Activated T-helper 2 cell treated with anti-CD3 and anti-CD28 coated beads, Interferon-gamma antibody, Interleukin-2, Interleukin-4, amounts not matched to agents 10 μg/mL and 5 μg/mL and 100 μg/mL, durations not matched to agents 14 hours and 24 hours and 36 hours (primary cell): ENCODE measurements at places on chromosomes 4 and X. TPM values are rescaled to one million over a fixed set of nuclear protein-coding genes. Genes with fewer than 3 reads are reported as not detected.

- H3K4me1 ChIP-seq: peaks cover 11% of the 10 kb centered on the region
- H3K27me3 ChIP-seq: no peaks in the 10 kb centered on the region
- H3K27ac ChIP-seq: no peak overlapping the region
- no peaks in the 10 kb centered on the region for H3K36me3 ChIP-seq
Measured at GRCh38 chrX:49059201-49059600, 402 bp downstream of the CCDC120 start.

The RAP2C gene
- total RNA-seq: 40.1 and 42.1 TPM in 2 replicates

DNA sequence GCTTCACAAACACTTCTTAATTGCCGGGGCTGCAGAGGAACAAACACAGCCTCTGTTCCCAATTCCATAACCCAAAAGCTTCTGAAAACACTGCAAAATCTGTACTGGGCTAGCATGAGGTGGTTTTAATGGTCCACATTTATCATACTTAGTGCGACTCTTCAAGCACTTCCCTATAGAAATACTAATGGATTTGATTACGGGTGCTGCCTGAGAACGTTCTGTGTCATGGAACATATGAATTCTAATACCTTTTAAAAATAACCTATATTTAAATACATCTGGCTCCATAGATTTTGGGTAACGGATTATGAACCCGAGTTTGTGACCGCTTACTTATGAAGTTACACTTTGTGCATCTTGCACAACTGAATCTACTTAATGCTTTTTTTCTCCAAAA is 35.4 kb upstream of the STS start:
- no peaks in the 10 kb centered on the region for H3K27me3 ChIP-seq
- H3K36me3 ChIP-seq: peaks cover 7% of the 10 kb centered on the region
- DNase-seq: no peak
- no peak overlapping the region for H3K4me3 ChIP-seq

The POU3F4 gene
- total RNA-seq: not detected in 2 replicates

DNA sequence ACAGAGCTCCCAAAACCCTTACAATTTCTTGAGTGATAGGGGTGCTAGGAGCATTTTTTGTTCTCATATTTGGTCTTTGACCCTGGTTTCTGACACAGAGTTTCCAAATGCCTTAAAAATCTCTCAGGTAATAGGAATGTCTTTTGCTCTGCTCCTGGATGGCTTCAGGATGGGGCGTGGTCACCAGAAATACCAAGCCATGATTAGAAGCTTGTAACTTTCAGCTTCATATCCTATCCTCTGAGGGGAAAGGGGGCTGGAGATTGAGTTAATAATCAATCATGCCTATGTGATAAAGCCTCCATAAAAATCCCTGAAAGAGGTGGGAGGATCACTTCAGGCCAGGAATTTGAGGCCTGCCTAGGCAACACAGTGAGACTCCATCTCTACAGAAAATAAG is 34.6 kb upstream of the IL9R start:
- peaks cover 13% of the 10 kb centered on the region for H3K4me1 ChIP-seq
- peaks cover 24% of the 10 kb centered on the region for H3K27me3 ChIP-seq
- H3K27ac ChIP-seq: no peak overlapping the region
- H3K4me3 ChIP-seq: no peak overlapping the region
- no peak for DNase-seq

- H3K4me3 ChIP-seq: no peak overlapping the region
- no peak overlapping the region for H3K27ac ChIP-seq
- DNase-seq: no peak
- H3K36me3 ChIP-seq: no peaks in the 10 kb centered on the region
- H3K4me1 ChIP-seq: no peaks in the 10 kb centered on the region
Measured at GRCh38 chr4:174449944-174450785, 72.1 kb downstream of the HPGD start.

GRCh38 chr4:103012060-103012459 is 7.4 kb downstream of the SLC9B1 start:
- peaks cover 8% of the 10 kb centered on the region for H3K4me1 ChIP-seq
- H3K27me3 ChIP-seq: no peaks in the 10 kb centered on the region
- no peaks in the 10 kb centered on the region for H3K36me3 ChIP-seq
- no peak for DNase-seq
- no peak overlapping the region for H3K27ac ChIP-seq

DNA sequence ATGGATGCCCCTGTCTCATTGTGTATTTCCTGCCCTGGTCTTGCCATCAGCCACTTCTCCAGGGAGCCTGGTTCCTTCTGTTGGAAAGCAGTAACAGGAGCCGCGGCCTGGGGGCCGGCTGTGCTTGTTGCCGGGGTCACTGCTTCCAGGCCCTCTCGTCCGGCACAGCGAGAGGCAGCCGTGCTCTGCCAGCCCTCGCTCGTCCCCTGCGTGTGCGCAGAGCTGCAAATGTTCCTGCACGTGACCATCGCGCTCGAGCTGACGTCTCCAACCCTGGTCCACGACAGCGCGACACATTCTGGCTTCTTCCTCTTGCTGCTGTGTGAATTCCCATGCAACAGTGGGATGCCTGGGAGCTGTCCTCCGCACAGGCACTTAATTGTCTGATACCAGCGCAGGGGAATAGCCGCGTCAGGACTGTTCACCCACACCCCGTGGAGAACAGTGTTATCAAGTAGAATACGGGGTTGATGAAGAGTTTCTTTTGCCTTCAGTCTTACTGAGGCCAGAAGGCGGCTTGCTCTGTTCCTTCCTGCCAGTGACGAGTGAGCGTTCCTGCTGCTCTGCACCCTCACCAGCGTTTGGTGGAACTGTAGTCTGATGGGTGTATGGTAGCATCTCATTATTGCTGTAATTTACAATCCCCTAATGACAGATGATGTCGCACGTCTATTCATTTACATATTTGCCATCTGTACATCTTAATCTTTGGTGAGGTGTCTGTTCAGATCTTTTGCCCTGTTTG is 12.3 kb downstream of the PDE6B start:
- H3K27me3 ChIP-seq: no peaks in the 10 kb centered on the region
- H3K27ac ChIP-seq: no peak overlapping the region
- H3K4me3 ChIP-seq: no peak overlapping the region
- no peak for DNase-seq
- H3K36me3 ChIP-seq: no peaks in the 10 kb centered on the region
- no peaks in the 10 kb centered on the region for H3K4me1 ChIP-seq

DNA sequence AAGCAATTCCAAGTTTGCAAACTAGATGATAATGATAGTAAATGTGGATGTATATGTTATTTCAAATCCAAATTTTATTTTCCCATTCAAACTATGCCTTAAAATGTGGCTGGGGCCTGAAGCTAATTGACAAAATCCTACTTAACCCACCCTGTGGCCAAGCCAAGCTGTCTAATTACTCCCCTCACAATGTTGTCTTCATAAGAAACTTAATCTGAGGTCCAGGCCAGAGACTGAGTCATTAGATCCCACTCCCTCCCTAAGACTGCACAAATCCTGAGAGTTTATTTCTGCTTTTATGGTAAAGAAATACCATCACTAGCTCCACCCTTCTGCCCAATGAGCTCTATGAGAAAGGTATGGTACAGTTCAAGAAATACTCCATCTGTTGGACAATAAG is 16.6 kb downstream of the SMPX start:
- no peak for DNase-seq
- no peak overlapping the region for H3K4me3 ChIP-seq
- no peaks in the 10 kb centered on the region for H3K4me1 ChIP-seq
- H3K36me3 ChIP-seq: no peaks in the 10 kb centered on the region
